Natural killer cell (primary cell): ENCODE measurements at places on chromosomes 1 and 21. TPM values are rescaled to one million over a fixed set of nuclear protein-coding genes. Genes with fewer than 3 reads are reported as not detected.

The NIT1 gene
- total RNA-seq = 31.6 TPM

The HJV gene
- not detected for total RNA-seq

DNA sequence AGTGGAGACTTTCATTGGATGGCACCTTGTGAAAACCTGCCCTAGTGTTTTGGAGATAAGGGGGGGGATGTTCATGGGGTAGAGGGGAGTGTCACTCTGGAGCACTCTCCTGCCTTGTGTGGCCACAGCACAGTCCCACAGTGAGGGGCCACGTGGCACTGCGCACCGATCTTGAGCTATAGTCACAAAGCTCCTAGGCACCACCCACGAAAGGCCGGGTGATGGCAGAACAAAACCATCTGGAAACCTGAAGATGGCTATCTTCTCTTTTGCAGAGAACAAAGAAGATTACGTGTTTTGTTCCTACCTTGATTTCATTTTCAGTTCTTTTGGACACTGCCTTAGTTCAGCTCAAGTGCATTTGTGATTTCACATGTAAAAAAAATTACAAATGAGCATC, 220.6 kb downstream of the RGS7 start:
- H3K4me3 ChIP-seq = no peak overlapping the region
- no peaks in the 10 kb centered on the region for H3K36me3 ChIP-seq
- no peaks in the 10 kb centered on the region for H3K4me1 ChIP-seq

GRCh38 chr1:230368871-230369270, 57.3 kb downstream of the PGBD5 start:
- DNase-seq = no peak
- no peaks in the 10 kb centered on the region for H3K27me3 ChIP-seq
- no peaks in the 10 kb centered on the region for H3K36me3 ChIP-seq
- H3K4me3 ChIP-seq = no peak overlapping the region

DNA sequence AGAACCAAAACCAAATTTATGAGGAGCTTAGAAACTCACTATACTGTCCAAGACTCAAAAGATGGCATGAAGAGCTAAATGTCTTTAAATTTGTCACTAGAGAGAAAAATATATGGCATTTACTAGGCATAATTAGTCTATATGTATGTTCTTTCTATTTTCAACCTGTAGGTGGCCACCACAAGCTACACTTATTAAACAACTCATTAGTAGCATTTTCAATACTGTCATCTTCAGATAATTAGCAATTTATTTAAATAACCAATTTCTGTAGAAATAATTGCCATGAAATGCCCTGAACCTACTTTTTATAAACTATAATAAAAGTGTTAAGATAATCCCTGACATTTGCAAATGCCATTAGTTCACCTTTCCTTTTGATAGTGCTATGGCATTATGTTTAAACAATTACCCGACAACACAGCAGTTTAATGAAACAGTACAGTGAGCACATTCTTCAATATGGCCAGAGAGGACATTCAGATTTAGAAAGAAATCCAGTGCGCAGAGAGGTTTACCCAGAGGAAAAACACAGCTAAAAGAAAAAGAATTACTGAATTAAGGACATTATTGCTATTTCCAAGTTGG, 522.5 kb downstream of the PTBP2 start:
- no peaks in the 10 kb centered on the region for H3K4me1 ChIP-seq
- H3K36me3 ChIP-seq = no peaks in the 10 kb centered on the region

The MYBPH gene
- total RNA-seq = not detected

The LCE6A gene
- not detected for total RNA-seq

The S100A14 gene
- total RNA-seq = not detected

DNA sequence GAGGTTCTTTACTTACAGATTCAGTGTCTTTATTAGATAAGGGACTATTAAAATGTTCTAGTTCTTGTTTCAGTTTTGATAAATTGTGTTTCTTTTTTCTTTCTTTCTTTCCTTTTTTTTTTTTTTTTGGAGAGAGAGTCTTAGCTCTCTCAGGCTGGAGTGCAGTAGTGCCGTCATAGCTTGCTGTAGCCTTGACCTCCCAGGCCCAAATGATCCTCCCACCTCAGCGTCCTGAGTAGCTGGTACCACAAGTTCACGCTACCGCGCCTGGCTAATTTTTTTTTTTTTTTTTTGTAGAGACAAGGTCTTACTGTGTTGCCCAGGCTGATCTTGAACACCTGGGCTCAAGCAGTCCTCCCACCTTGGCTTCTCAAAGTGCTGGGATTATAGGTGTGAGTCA, 76.6 kb downstream of the TMEM200B start:
- no peaks in the 10 kb centered on the region for H3K27me3 ChIP-seq
- no peak overlapping the region for H3K4me3 ChIP-seq
- H3K4me1 ChIP-seq = no peaks in the 10 kb centered on the region
- peaks cover 31% of the 10 kb centered on the region for H3K36me3 ChIP-seq

DNA sequence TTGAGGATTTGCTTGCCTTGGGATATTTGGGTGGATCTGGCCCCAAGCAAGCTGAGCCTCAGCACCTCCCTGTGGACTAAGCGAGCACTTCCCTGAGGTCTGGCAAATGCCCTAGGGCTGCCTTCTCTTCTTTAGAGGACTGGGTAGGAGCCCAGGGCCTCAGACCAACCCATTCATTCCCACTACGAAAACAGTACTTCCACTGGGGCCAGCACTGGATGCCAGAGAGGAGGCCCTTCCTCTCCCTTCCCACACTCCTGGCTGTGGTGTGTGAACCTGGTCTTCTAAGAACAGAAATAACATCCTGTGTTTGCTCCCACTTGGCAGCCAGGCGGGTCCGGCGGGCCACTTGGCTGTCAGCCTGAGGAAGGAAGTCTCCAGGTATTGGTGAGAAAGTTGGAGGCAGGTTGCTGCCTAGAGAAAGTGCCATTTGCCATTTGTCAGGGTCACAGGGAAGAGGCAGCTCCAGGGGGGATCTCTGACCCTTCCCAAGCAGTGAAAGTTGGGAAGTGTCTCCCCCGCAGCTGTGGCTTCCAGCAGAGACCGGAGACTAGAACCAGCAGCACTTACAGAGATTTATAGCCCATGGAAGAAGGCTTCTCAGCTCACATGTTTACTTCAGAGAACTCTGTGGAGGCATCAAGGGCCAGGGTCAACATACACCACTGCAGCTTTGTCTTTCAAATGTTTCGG, 323.5 kb downstream of the SIPA1L2 start:
- H3K4me1 ChIP-seq = no peaks in the 10 kb centered on the region
- no peaks in the 10 kb centered on the region for H3K27me3 ChIP-seq
- H3K36me3 ChIP-seq = no peaks in the 10 kb centered on the region

DNA sequence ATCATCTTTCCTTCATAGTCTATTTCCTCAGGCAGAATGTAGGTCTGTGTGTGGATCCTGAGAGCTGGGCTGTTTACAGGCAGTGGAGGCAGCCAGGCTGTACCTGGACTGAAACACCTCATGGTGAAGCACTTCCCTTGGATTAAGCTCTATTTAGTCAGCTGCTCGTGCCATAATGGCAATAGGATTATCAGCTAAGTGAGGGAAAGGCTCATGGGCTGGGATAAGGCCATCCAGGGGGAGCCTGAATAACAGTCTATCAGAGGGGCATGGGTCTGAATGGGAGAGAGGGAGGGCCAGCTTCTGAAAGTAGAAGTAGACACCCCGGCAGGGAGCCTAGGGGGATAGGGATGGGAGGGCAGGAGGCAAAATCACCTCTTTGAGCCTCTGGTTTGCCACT, 8.3 kb downstream of the RNASEL start:
- no peaks in the 10 kb centered on the region for H3K27me3 ChIP-seq
- no peak for DNase-seq
- peaks cover 48% of the 10 kb centered on the region for H3K36me3 ChIP-seq
- H3K4me1 ChIP-seq = peaks cover 10% of the 10 kb centered on the region

DNA sequence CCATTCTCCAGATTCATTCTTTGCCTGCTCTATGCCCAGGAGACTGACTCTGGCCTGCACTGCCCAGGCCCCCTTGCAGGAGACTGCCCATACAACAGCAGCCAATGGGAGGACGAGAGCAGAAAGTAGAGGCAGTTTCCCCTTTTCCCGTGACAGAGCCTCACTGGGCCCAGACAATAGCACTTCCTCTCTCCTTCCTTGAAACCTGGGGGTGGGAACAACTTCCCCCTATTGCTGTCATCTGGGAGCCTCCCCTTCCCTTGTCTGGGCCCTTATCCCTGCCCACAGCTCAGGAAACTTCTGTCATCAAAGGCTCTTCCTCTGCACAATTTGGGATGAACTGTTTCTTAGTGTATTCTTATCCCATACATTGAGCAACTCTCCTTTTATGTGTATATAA, 60.8 kb upstream of the KCNJ15 start:
- no peaks in the 10 kb centered on the region for H3K27me3 ChIP-seq
- H3K36me3 ChIP-seq = no peaks in the 10 kb centered on the region
- H3K4me3 ChIP-seq = no peak overlapping the region
- no peaks in the 10 kb centered on the region for H3K4me1 ChIP-seq
- DNase-seq = no peak
- H3K27ac ChIP-seq = no peak overlapping the region

DNA sequence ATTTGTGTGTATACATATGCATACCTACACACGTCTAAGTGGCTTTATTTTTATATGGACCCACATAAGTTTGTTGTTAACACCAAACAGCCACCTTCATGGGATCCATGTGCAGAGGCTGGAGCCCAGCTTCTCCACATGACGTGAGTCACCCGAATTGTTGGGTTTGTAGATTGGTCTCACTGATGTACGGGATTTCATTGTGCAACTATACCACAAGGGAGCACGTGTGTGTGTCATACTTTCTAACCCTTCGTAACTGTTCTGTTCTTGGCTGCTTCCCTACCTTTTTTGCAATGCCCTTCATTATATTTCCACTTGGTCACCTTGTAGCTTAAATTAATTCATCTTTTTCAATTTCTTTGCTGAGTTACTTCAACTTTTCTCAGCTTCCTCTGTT, 21.0 kb downstream of the SPRTN start:
- no peak for DNase-seq
- no peaks in the 10 kb centered on the region for H3K4me1 ChIP-seq
- no peaks in the 10 kb centered on the region for H3K27me3 ChIP-seq
- no peak overlapping the region for H3K4me3 ChIP-seq
- H3K36me3 ChIP-seq = peaks cover 6% of the 10 kb centered on the region
- no peak overlapping the region for H3K27ac ChIP-seq

The SPRR2E gene
- not detected for total RNA-seq

DNA sequence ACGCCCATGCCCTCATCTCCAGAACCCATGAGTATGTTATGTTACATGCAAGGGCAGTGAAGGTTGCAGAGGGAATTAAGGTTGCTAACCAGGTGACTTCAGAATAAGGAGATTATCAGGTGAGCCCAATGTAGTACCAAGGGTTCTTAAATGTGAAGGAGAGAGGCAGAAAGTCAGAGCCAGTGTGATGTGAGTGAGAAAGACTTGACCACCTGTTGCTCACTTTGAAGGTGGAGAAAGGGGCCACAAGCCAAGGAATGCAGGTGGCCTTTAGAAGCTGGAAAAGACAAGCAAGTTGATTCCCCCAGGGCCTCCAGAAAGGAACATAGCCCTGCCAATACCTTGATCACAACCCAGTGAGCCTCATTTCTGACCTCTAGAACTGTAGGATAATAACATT, 84.7 kb upstream of the CLDN14 start:
- no peak for DNase-seq
- no peak overlapping the region for H3K4me3 ChIP-seq

The CCDC27 gene
- total RNA-seq = not detected

- no peaks in the 10 kb centered on the region for H3K4me1 ChIP-seq
- no peaks in the 10 kb centered on the region for H3K36me3 ChIP-seq
- H3K27me3 ChIP-seq = no peaks in the 10 kb centered on the region
- H3K27ac ChIP-seq = no peak overlapping the region
Measured at GRCh38 chr21:38212706-38213105, 44.1 kb upstream of the KCNJ15 start.

GRCh38 chr1:244336232-244336899, 115.3 kb downstream of the ADSS2 start:
- H3K27me3 ChIP-seq = no peaks in the 10 kb centered on the region
- H3K4me1 ChIP-seq = peaks cover 1% of the 10 kb centered on the region

DNA sequence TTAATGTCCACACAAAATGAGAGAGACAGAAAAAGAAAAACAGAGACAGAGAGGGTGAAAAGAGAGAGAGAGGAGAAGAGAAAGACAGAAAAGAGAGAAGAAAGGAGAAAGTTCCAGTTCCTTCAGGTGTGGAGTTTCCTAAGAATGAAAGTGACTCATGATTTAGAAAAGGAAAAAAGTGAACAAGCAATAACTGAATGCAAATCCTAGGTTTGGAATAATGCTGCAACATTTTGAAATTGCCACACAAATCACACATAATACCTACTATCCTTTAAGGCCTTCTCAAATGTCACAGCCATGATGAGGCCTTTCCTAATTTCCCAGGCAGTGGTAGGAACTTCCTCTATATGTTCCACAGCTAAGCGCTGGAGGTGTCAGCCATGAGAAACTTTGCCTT, 31.5 kb upstream of the XPR1 start:
- H3K4me3 ChIP-seq = no peak overlapping the region
- no peaks in the 10 kb centered on the region for H3K36me3 ChIP-seq
- H3K27ac ChIP-seq = no peak overlapping the region
- DNase-seq = no peak

The LAD1 gene
- total RNA-seq = not detected

The TRIM62 gene
- 23.2 TPM for total RNA-seq

DNA sequence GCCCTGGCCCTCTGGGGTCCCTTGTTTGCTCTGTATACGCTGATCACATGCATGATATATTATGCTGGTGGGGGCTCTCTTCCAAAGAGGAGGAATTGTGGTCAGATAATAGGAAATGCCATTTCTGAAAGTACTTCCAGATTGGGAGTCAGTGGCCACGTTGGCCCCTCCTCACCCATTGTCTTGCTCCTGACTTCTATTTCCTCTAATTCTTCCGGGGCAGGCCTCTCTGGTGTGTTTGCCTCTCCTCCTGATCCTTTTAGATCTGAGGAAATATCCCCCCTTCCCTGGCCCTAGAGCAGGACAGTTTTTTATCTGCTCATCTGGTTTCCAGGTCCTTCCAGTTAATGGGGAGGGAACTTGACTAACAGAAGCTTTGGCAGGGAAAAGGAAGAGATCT, 2.9 kb downstream of the VANGL2 start:
- H3K27me3 ChIP-seq = peaks cover 19% of the 10 kb centered on the region
- peaks cover 15% of the 10 kb centered on the region for H3K4me1 ChIP-seq
- no peaks in the 10 kb centered on the region for H3K36me3 ChIP-seq

The MKNK1 gene
- 81.5 TPM for total RNA-seq
